ENCODE measurements at places on chromosomes 5 and 9.
A peak's percentile ranks its signal among the peaks of the same experiment; 100 is the strongest.

GRCh38 chr5:167945542-167946384 is 345.7 kb upstream of the WWC1 start:
- no peak for DNase-seq

DNA sequence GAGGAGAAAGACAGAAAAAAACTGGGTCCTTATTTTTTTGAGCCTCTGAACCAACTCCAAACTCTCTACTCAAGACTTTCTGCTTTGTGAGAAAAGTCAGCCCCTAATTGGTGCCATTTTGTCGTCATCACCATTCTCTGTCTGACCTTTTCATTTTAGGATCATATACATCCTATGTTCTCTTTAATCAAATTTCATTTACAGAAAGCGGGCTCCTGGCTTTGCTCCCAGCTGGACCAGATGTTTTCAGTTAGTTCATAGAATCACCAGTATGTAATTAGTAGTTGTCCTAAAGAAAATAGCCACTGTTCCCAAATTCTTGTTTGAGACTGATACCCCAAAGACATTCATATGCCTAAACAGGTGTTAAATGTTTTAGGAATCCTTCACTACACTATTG is 28.6 kb upstream of the SLCO4C1 start:
- no peak for DNase-seq

GRCh38 chr9:91942201-91942600 is 7.8 kb downstream of the ROR2 start:
- no peak for DNase-seq

DNA sequence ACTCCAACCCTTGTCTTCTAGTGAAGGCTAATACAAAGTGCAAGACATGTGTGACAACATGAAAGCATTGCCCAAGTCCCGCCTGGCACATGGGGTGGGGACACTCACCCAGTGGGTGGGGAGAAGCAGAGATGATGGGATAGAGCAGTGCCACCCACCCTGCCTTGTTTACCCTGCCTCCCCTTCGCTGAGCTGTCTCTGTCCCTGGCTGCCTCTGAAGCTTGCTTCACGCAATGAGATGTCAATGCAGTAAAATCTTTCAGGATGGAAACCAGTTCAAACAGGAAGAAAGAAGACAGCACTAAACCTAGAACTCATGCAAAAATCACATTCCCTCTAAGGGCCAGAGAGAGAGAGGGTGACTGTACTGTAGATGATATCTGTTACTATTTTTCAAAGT is 148.0 kb downstream of the INSYN2B start:
- no peak for DNase-seq

GRCh38 chr5:77095189-77095588 is 8.1 kb upstream of the ZBED3 start:
- DNase-seq: no peak

DNA sequence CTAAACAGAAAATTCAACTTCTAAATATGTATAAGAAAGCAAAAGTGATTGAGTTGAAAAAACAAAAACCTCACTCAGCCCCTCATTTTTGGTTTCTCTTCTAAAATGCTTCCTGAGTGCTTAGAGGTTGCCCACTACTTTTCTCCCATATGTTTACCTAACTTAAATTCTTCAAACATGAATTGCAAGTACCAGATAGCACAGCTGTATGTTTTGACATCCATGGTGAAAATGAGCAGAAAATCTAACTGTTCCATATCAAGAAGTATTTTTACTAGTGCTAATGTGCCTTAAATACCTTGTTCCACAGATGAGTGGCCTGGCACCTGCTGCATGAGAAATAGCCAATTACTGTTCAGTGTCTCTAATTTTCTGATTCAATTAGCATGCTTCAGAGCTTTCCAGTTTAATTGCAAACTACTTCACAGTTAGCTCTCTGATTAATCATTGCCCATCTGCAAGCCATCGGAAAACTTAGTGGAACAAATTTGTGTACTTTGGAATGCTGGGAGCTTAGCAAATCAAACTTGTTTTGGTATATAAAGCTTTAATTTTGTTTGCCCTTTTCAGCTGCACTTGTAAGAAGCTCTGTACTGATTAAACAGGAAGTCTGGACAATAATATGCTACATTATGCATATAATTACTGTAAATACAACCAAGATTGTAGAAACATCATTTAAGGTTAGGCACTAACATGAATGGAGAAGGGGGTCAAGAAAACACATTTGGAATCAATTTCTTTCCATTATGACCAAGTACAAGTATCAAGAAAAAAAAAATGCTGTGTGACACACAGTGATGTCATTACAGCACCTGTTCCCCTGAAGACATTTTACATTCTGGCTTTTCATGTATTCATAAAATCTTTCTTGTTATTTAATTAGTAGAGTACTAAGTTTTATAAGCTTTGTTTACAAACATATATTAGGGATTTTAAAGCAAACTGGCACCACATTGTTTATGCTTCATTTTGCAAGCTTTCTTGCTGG is 65.6 kb downstream of the POU5F2 start:
- DNase-seq: no peak

- DNase-seq: no peak
Observed at GRCh38 chr5:131589510-131590348, 45.3 kb downstream of the RAPGEF6 start.

GRCh38 chr9:37969558-37970300 is 65.8 kb upstream of the SLC25A51 start:
- no peak for DNase-seq

DNA sequence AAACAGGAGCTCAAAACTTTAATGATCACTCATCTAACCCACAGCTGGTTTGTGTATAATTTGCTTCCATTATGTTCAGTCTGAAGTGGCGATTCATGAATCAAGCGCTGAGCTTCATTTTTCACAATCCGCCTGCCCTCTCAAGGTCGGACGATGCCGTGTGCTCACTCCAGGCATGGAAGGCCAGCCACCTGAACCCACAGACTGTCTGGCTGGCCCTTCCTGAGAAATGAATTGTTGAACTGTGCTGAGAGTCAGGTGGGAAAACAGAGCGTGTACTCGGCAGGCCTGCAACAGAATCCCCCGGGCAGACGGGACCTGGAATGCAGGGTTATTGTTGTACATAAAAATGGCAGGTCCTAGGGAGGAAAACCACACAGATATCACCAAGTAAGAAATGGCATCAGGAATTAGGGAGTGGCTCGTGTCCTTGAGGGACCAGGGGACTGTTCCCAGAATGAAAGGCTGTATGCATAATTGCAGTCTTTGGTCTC is 375.7 kb downstream of the IRX2 start:
- no peak for DNase-seq

DNA sequence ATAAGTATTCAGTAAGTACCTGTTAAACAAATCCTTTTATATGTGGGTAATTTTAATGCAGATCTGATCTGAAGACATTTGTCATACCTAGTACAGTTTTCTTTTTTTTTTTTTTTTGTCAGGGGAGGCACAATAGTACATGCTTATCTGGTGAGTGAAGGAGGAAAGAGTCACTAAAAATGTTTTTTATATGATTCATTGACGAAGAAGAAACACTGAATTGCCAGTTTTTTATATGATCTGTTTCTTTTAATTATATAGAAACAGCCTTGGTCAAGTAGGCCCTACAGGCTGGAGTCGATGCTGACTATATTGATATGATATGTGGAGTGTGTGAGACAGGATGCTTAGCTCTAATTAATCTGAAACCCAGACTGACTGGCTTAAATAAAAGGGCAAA is 315.2 kb downstream of the PSAT1 start:
- DNase-seq: no peak

- no peak for DNase-seq
Observed at GRCh38 chr9:137278061-137278701, 655 bp downstream of the TOR4A start.

DNA sequence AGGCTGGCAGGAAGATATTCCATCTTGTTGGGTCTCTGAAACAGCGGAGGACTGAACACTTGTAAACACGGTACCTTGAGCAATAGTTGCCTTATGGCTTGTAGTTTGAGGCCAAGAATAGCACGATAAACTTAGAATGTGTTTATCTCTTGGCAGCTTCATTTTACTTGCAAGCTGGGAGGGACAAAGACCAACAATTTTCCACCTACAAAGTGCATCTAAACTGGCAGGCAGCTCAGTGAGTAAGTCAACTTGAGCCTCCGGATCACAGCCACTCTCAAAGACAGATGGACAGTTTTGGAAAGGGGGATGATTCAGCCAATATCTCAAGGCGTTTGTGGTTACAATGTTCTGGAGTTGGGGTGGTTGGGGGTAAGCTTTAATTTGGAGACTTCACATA is 652.6 kb downstream of the CETN3 start:
- DNase-seq: no peak

DNA sequence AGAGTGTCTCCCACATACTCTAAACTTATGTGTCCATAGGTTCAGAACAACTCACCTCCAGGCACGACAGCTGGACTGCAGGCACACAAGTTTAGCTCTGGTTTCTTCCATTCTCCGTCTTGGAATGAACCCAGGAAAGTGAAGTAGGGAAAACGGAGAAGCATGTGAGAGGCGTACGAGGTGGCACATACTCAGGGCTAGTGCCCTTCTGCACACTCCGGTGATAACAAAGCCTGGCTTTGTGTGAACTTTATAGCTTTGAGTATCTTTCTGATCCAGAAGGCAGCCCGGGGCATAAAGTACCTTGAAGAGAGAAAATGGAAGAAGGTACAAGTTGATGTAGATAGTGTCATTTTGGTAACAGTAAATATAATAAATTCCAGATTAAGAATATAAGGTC is 11.1 kb upstream of the HTR4 start:
- DNase-seq: no peak

GRCh38 chr5:144173766-144174165 is 3.1 kb downstream of the KCTD16 start:
- no peak for DNase-seq

GRCh38 chr5:169356181-169356580 is 55.2 kb upstream of the SLIT3 start:
- DNase-seq: no peak

DNA sequence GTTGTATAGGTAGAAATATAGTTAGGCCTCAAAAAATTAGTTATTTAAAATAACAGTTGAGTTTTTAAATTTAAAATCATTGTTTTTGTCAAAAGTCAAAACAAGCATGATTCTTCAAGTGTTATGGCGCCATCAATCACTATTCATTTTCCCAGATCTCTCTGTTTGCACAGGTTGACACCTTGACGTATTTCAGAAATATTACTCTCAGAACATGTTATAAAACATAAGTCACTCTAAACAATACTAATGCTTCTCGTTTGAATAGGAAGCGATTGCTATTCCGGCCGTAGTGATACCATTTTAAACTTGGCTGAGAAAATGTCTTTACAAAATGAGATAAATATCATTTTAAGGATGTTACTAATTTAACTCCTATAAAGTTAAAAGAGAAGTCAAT is 126.1 kb upstream of the VCAN start:
- no peak for DNase-seq

DNA sequence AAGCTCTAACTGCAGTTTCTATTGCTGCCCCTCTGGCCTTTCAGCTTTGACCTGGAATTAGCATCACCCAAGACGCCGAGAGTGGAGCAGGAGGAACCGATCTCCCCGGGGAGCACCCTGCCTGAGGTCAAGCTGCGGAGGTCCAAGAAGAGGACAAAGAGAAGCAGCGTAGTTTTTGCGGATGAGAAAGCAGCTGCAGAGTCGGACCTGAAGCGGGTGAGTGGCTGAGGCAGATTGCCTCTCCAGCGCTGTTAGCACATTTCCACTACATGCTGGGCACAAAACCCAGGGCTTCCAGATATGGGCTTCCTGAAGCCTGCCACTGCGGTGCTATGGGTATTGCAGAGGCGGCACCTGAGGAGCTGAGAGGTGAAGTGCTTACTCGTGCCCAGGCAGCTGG is 26.8 kb upstream of the FOXI1 start:
- DNase-seq: no peak

- no peak for DNase-seq
Observed at GRCh38 chr5:107302441-107302840, 368.3 kb downstream of the EFNA5 start.

- no peak for DNase-seq
Observed at GRCh38 chr9:77021291-77021894, 1.9 kb downstream of the FOXB2 start.

- no peak for DNase-seq
Observed at GRCh38 chr5:12272389-12272788, 368.1 kb upstream of the CTNND2 start.

DNA sequence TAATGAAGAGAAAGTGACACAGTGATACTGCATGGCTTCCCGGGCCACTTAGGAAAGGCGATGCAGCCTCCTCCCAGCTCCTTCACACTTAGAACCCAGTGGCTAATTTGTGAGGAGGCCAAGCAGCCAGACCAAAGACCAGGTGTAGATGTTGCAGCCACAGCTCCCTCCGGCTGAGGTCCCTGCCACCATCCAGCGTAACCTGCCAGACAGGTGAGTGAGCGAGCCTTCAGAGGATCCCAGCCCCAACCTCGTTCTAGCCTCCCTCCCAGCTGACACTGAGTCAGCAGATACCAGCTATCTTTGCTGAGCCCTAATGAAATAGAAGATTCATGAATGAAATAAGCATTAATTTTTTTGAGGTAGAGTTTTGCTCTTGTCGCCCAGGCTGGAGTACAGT is 59.7 kb downstream of the COL23A1 start:
- DNase-seq: no peak

GRCh38 chr5:150411245-150411979 is 1.3 kb downstream of the CD74 start:
- DNase-seq: peak; percentile 30

DNA sequence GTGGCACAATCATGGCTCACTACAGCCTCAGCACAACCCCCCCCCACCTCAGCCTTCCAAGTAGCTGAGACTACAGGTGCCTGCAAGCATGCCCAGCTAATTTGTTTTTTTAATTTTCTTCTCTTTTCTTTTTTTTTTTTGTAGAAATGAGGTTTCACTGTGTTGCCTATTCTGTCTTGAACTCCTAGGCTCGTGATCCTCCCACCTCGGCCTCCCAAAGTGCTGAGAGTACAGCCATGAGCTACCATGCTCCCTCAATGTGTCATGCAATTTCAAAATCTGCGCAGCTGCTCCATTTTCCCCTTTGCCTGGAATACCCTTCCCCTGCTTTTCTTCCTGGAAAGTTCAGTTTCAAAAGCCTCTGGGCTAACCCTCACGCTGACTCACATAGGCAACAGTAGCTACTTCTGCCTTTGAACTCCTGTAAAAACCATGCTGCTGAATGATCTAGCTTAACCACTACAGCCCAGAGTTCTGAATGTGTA is 71.0 kb upstream of the IL7R start:
- no peak for DNase-seq

GRCh38 chr5:56729488-56729887 is 85.9 kb upstream of the MAP3K1 start:
- DNase-seq: no peak

- DNase-seq: no peak
Observed at GRCh38 chr9:24451346-24451745, 94.4 kb downstream of the IZUMO3 start.

- no peak for DNase-seq
Observed at GRCh38 chr5:88045931-88046461, 222.6 kb downstream of the TMEM161B start.

- no peak for DNase-seq
Observed at GRCh38 chr5:170648541-170648940, 135.0 kb upstream of the GABRP start.

- DNase-seq: no peak
Observed at GRCh38 chr5:140025736-140026135, 17.4 kb downstream of the NRG2 start.

DNA sequence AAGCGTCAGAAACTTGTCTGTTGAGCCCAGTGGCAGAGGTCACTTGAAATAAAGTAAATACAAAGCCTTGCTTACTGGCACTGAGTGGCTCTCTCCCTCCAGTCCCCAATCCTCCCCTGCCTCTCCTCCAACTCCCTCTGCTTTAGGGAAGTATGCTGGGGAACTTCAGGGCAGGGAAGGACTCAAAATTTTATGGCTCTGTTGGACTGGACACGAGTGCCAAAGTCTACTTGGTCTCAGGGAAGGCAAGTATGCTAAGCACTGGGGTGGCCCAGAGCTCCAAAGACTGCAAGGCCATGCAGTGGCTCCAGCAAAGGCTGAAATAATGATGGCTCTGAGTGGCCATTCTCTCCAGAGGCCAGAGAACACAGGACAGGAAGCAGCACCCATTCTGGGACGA is 9.6 kb downstream of the PLGRKT start:
- no peak for DNase-seq

All from stimulated activated CD8-positive, alpha-beta memory T cell treated with anti-CD3 and anti-CD28 coated beads, Interleukin-4, amount 100 ng/mL, for 4 hours (primary cell).